ENCODE measurements at places on chromosomes 1 and 21.

DNA sequence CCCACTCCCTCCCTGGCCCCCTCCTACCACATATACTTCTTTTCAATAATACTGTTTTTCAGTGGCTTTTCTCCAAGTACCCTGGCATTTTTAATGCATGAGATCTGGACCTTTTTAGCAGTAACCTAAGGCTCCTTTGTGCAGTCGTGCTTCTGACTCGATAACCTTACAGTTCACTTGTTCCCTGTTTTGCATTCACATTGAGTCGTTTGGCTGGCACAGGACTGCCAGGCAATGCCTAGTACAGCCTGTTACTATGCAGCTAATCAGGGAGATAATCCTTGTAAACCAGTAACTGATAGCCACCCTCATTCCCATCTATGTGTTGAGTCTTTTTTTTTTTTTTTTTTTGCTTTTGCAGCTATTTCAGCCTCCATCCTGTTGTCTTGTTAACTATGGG is 3.7 kb downstream of the ATP1B1 start:
- DNase-seq: no peak

DNA sequence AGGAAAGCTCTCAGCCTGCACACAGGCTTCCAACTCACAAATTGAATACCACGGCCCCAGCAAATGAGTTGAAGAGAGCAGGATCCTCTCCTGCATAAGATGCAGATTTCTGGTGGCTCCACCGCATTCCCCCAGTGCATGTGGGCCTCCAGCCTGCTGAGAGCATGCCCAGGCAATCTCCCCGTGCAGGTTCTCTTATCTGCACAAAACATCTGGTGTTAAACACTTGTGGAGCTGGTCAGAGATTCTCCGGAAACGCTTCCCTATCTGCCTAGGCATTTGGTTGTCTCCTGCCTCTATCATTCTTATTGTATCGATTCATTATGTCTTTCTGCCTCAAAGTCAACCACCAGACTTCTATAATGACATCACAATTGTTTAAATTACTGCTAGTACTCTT is 1349.0 kb upstream of the B3GALT2 start:
- no peak for DNase-seq

GRCh38 chr1:239389703-239390102 is 3.3 kb downstream of the CHRM3 start:
- DNase-seq: no peak

DNA sequence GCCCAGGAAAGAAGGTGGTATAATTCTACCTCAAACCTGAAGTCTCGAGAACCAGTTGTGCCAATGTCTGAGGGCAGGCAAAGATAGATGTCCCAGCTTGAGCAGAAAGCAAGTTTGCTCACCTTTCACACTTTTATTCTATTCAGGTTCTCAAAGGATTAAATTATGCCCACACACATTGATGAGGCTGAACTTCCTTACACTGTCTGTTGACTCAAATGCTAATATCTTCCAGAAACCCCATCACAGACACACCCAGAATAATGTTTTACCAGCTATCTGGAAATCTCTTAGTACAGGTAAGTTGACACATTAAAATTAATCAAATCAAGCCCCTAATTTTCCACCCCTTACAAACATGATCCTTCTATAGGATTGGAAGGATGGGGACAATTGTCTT is 605.7 kb downstream of the NUF2 start:
- no peak for DNase-seq

- no peak for DNase-seq
Observed at GRCh38 chr1:193077991-193078390, 18.6 kb downstream of the RO60 start.

DNA sequence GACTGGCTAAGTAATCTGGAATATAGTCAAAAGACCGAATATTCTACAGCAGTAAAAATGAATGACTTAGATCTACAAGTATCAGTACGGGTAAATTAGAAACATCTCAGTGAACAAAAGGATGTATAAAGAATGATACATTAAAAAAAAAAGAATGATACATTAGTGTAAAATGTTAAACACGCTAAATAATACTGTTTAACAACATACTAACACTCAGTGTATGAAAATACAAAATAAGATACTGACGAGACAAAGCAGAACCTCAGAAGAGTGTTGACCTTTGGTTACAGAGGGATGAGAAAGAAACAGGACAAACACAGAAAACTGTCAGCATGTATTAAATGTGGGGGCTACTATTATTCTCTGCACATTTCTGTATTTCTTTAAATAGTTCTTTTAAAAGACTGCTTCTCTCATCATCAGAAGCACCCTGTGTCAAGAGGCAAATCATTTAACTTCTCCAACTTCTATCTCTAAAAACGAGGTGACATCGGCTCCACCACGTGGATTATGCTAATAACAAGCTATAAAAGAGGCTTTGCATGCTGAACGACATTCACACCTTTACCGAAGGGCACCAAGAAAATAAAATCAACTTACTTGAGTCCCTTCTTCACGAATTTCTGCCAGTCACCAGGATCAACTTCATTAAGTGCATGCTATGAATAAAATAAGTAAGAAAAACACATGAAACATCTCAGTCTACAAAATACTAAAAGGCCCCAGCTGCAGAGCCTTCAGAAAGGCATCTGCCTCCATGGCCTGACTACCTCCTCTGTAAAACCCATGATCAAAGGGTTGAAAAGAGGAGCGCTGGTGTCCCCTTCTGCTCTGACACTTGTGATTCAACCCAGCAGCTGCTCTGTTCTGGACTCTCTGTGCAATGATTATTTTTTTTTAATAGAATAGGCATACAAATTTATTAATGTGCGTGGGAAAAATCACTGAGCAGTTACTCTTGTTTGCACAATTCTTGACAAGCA is 42.5 kb downstream of the MRAP start:
- no peak for DNase-seq

DNA sequence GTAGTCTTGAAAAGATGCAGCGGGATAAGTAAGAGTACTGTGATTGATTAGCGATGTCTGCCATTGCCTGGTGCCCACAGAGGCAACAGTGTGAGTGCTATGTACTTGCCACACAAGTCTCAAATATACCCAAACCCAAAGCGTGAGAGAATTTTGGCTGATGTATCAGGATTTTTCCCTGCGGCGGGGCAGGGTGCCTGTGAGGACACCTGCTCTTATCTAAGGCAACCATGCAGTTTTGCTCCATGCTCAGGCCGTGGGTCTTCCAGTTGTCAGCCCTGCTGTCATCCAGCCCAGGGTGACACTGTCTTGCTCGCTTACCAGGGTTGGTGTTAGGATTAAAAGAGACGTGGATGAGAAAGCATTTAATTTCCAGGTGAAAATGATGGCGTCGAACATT is 202.7 kb downstream of the PTPRU start:
- DNase-seq: no peak

- DNase-seq: no peak
Observed at GRCh38 chr1:245501633-245502032, 346.8 kb downstream of the KIF26B start.

DNA sequence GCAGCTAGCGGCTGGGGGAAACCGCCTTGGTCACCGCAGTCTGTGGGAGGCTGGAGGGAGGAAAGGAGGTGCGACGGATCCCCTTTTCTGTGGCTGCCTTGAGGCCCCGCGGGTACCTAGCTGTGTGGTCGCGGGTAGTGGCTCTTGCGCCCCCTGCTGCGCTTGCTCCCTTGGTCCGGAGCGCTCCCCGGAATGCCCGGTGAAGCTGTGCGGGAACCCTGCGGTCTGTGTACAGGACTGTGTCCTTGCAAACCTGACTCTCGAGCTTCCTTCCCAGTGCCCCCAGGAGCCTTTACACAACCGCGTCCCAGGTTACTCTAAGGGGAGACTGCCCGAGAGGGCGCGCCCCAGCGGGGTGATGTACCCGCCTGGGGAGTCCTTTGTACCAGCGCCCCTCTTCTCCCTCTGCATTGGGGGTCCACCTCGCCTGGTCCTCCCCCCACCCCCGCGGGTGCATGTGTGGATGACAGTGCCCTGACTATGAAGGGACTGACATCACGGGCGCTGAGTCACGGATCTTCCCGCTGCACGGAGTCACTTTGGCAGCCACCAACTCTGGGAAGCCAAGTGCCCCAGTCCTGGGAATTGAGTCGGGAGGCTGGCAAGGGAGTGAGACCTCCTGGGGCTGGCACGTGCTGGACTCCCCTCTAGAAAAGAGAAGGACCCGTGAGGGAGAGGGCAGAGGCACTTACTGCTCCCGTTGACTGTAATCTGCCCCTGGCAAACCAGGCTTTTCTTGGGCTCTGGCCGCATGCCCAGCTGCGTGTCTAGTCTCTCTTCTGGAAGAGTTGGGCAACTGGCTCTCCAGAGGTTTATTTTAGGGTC is 816 bp downstream of the IL6R start:
- DNase-seq: peak; percentile 88

DNA sequence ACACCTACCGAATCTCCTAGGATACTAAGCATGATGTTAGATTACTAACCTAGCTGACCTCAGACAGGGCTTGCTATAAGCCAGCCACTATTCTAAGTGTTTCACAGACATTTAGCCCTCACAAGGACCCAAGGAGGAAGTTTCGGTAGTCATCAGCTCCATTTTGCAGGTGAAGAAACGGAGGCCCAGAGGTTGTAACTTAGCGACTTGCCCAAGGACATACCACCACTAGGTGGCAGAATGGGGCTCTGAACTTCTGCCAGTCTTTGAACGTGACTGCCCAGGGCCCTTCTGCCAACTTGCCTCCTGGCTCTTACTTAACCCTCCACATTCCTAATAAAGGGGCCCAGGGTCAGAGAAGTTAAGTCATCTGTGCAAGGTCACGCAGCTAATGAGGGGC is 283.5 kb downstream of the C1orf94 start:
- no peak for DNase-seq

DNA sequence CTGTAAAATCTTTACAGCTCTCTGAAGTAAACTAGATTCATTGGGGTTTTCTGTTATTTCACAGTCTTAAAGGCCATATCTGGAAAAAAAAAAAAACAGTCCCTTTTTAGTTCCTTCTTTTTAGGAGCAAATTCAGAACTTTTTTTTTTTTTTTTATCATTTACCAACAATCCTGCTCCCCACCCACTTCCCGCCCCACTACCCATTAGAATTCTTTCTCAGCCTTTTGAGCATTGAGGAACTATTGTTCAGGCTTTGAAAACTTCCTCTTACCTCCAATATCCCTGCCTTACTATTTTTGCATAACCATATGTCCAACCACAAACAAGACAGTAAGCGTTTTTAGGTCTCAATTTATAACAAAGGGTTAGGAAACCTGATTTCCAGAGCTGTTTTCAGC is 330.1 kb downstream of the PLPP3 start:
- no peak for DNase-seq

- no peak for DNase-seq
Observed at GRCh38 chr1:101174722-101175121, 62.1 kb upstream of the S1PR1 start.

DNA sequence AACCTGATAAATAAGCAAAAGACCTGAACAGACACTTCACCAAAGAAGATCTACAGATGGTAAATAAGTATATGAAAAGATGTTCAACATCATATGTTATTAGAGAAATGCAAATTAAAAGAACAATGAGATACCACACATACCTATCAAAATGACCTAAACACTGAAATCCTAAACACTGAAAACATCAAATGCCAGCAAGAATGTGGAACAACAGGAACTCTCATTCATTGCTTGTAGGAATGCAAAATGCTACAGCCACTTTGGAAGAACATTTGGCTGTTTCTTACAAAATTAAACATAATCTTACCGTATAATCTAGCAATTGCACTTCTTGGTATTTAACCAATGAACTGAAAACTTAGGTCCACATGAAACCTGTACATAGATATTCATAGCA is 14.9 kb upstream of the PIGK start:
- no peak for DNase-seq

DNA sequence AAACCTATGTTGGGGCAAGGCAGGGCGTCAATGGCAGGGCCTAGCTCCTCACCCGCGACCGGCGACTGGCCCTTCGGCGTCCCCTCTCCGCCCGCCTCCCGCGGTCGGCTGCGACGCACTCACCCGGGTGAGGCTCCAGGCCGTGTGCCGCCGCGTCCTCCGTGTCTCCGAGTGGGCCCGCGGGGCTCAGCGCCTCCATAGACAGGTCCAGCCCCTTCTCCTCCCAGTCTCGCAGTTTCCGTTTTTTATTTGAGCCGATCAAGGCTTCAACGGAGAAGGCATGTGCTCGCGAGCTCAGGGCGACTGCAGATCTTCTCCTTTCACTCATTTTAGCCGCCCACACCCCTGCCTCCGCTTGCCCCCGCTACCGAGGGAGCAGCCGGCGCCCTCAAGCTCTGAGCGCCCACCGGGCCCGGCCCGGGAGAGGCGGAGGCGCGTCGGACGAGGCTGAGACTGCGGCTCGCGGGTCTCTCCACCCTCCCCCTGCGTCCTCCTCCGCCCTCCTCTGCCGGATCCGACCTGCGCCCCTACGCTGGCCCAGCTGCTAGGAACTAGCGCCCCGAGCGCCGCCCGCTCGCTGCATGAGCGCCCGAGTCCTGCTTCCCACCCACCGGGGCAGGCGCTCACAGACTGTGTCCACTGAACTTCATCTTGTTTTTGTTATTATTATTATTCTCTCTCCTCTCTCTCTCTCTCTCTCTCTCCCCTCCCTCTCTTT is 516 bp downstream of the TBX15 start:
- no peak for DNase-seq

DNA sequence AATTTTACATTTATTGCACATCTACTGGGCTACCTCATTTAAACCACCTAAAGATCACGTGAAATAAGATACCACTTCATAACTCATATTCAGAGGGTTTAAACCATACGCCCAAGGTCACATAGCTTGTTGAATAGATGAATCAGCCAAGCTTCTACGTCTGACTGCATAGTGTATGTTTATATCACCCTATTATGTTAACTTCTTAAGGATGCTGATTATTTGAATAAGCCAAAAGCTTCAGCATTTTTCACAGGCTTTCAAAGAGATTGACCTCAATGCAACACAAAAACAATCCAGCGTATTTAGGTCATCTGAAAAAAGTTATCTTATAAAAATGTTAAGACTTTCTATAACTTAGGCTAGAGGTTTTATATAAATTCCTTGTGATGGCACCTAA is 373.8 kb downstream of the TGFB2 start:
- no peak for DNase-seq
